ENCODE measurements at places on chromosomes 4 and X. TPM values are rescaled to one million over a fixed set of nuclear protein-coding genes. Genes with fewer than 3 reads are reported as not detected.

Gene TMPRSS11F
- polyA plus RNA-seq = not detected

Gene NLGN3
- 5.8 TPM for polyA plus RNA-seq

Gene MRPS18C
- polyA plus RNA-seq = 80.1 TPM

Gene GAGE2A
- not detected for polyA plus RNA-seq

Gene IL1RAPL2
- 1.2 TPM for polyA plus RNA-seq

Gene PCDH7
- polyA plus RNA-seq = 19.3 TPM

Gene SSX1
- polyA plus RNA-seq = not detected

Gene ZNF185
- 40.9 TPM for polyA plus RNA-seq

Gene REELD1
- 0.34 TPM for polyA plus RNA-seq

Gene MTMR8
- 1.4 TPM for polyA plus RNA-seq

Gene MAOA
- 15.4 TPM for polyA plus RNA-seq

Gene DCLK2
- polyA plus RNA-seq = 11.7 TPM

Gene ADH1A
- polyA plus RNA-seq = 0.11 TPM

Gene SSX4B
- polyA plus RNA-seq = not detected

Gene SYTL4
- 23.7 TPM for polyA plus RNA-seq

Gene RAB39B
- polyA plus RNA-seq = 2.9 TPM

Gene TMPRSS11B
- polyA plus RNA-seq = 0.17 TPM

Gene CYP4V2
- polyA plus RNA-seq = 20.1 TPM

Gene CXorf49B
- not detected for polyA plus RNA-seq

Gene PAPSS1
- polyA plus RNA-seq = 69.7 TPM

Gene BRS3
- not detected for polyA plus RNA-seq
